ENCODE measurements at places on chromosomes 3 and 15.
A peak's percentile ranks its signal among the peaks of the same experiment; 100 is the strongest.

DNA sequence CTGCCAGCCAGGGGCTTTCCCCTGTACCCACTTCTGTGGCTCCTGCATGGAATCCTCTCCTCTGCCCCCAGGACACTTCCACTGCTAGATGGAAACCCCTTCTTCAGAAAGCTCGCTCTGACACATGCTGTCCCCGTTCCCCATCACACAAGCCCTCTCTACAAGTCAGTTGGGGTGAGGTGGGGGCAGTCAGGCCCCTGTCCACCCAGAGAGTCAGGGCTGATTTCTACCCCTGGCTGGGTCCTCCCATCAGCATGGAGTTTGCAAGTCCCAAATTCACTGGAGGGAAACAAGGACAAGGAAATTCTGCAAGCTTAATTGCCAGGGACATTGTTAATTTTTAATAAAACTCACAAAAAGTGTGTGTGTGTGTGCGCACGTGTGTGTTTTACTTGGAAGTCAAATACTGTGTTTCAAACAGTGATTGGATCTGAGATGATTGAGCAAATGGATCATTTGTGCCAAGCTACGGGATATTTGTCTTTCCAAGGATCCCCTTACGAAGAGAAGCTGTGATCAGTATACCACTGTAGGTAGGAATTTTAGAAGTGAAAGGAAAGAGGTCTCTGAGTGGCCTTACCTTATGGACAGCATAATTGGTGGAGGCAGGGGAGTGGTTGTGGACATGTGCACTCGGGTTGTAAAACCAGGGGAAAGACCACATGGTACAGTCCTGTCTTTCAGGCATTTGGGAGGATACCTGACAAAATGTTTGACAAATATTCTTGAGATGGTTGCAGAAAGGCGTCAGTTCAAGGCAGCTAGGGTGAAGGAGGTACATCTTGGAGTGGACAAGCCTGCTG lies 1.5 kb upstream of the AMOTL2 start:
- DNase-seq = no peak

DNA sequence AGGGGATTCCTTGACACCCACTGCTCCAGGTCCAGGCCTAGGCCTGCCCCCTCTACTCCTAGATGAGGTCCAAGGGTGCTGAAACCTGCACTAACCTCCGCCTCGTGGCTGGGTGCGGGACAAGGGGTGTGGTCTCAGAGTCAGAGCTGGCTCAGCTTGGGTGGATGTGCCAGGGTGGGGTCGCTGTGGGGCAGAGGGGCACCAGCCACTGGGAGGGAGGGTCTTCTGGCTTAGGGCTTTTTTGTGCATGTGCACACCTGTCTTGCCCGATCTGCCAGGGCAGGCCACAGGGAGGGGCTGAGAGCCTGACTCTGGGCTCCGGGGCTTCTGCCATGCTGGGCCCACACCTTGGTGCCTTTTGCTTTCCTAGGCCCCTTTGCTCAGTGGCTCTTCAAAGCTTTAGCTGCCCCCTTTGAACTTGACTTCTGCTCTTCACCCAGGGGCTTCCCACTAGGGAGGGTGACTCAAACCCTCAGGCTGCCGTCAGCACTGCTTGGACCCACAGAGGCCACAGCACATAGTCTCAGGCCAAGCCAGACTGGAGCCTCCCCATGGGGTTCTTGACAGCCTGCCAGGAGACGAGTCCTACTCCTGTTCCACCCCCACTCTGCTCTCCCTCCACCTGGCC lies 73.0 kb downstream of the KLF13 start:
- no peak for DNase-seq

- no peak for DNase-seq
These were observed 93.6 kb downstream of the TBC1D2B start for GRCh38 chr15:77983708-77984445.

GRCh38 chr3:185151964-185152409 lies 873 bp downstream of the C3orf70 start:
- no peak for DNase-seq

GRCh38 chr15:85760531-85761371 lies 34.0 kb downstream of the KLHL25 start:
- DNase-seq = no peak

DNA sequence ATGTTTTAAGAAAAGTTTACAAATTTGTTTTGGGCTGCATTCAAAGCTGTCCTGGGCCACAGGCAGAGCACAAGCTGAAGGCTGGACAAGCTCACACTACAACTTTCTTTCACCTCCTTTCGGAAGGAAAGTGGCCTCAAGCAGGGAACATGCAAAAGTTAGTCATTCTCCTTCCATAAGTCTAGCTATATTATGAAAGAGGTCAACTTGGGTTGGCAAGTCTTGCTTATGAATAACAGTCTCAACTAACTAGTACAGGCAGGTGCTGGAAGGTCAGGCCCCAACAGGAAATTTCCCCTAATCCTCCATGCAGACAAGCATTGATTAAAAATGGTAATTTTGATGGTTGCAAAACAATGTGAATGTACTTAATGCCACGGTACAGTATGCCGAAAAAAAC lies 69.4 kb downstream of the OSBPL10 start:
- DNase-seq = no peak

DNA sequence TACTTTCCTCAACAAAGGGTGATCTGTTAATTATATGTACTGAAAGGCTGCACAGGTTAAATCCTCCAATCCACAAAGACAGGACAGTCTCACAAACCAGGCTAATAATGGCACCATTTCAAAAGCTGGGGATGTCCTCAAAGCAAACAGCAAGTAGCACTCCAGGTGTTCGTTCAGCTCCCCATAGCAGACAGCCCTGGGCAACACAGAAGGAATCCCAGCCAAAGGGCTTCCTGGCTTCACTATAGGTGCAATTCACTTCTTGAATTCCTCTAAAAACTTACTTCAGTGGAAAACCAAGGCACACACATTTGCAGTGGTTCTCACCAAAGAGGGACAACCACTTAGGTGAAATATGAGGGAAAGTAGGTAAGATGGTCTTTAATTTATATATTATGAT lies 166.7 kb downstream of the CTNNB1 start:
- DNase-seq = no peak

GRCh38 chr3:148998715-148999423 lies 7.5 kb downstream of the GYG1 start:
- no peak for DNase-seq

DNA sequence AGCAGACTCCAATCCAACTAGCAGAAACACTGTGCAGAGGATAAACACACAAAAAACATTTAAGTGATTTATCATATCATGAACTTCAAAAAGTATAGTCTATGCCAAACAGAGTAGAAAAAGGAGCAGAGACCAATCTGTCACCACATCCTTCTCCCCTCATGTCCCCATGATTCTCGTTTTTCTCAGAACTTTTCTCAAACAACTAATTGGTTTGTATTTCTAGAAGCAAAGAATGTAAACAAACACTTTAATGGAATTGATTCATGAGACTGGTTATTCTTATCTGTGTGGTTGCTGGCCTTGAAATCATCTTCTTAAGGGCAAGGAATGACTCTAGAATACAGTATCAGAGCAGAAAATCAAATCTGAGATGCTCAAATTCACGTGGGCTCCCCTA lies 294.2 kb upstream of the THBS1 start:
- no peak for DNase-seq

DNA sequence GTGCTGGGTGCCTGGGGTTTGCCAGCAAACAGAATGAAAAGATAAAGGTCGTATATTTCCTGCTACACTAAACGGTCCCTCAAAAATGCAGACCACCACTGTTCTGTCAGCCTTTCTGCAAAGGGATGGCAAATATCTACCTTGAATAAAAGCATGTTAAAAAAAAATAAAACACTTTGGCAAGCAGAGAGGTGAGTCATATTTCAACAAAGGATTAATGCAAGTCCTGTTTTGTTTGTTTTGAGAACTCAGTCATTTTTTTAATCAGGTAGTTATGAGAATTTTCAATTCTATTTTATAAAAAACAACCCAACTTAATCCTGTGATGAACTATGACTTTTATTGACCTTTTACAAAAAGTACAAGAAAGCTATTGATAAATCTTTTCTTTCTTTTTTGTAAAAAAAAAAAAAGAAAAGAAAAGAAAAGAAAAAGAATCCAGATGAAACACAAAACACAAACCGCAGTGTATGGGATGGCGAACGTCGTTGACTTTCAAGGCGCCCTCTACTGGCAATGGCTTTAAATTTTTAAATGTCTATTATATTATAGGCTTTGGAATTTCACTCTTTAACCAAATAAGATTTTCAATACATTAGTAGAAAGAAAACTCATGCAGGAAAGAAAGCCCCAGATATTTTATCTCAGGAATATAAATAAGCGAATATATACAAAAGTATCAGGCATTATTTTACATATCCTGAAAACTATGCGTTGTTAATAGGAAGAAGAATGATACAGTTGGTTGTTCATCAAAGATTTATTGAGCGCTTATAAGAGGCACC lies 87.8 kb downstream of the NCEH1 start:
- no peak for DNase-seq

DNA sequence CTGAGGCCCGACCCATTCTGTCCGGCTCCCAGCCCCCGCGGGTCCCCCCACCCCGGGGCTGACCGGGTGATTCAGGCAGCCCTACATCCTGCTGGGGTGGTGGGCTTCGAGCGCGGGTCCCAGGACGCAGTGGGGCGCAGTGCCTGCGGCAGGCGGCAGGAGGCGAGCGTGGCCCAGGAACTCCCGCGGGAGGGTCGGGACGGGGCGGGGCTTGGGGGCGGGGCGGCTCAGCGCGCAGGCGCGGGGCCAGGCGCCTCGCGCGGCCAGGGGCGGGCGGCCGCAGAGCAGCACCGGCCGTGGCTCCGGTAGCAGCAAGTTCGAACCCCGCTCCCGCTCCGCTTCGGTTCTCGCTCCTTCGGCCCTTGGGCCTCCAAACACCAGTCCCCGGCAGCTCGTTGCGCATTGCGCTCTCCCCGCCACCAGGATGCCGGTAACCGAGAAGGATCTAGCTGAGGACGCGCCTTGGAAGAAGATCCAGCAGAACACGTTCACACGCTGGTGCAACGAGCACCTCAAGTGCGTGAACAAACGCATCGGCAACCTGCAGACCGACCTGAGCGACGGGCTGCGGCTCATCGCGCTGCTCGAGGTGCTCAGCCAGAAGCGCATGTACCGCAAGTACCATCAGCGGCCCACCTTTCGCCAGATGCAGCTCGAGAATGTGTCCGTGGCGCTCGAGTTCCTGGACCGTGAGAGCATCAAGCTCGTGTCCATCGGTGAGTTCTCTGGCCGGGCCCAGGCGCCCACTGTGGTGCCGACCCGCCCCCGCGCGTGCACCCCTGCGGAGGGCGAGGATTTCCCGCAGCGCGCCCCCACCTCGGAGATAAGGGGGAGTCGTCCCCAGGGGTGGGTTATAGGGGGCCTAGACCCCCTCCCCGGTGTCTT lies at the start of gene FLNB:
TSS of gene FLNB (plus strand) at position 282 of the 885 bp plus-strand sequence. CDS start at position 425, 143 bp downstream.
- DNase-seq = peak; percentile 81

DNA sequence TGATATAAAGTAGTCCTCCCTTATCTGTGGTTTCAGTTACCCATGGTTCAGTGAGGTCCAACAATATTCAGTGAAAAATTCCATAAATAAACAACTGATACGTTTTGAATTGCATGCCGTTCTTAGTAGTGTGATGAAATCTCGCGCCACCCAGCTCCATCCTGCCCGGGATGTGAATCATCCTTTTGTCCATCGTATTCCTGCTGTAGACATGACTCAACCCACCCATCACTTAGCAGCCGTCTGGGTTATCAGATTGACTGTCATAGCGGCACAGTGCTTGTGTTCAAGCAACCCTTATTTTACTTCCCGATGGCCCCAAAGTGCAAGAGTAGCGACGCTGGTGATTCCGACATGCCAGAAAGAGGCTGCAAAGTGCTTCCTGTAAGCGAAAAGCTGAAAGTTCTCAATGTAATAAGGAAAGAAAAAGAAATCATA lies 48.0 kb upstream of the MEX3B start:
- DNase-seq = no peak

- DNase-seq = no peak
These were observed 149.0 kb downstream of the WDR76 start for GRCh38 chr15:43975770-43976169.

- DNase-seq = no peak
These were observed 114.0 kb downstream of the FOXB1 start for GRCh38 chr15:60118146-60118545.

GRCh38 chr15:62883938-62884479 lies 158.5 kb upstream of the TPM1 start:
- DNase-seq = no peak

DNA sequence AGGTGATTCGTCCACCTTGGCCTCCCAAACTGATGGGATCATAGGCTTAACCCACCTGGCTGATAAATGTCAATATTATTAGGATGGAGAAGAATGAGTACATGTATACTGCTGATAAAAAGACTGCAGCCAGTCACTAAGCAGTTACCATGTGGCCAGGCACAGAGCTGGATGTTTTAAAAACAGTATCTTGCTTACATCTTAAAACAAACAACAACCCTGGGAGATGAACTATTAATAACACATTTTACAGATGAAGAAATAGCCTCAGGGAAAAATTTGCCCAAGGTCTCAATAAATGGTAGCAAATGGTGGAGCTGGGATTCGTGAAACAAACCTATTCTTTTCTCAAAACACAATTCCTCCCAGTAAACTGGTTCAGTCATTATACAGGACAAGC lies 18.1 kb downstream of the IL17RD start:
- DNase-seq = no peak

DNA sequence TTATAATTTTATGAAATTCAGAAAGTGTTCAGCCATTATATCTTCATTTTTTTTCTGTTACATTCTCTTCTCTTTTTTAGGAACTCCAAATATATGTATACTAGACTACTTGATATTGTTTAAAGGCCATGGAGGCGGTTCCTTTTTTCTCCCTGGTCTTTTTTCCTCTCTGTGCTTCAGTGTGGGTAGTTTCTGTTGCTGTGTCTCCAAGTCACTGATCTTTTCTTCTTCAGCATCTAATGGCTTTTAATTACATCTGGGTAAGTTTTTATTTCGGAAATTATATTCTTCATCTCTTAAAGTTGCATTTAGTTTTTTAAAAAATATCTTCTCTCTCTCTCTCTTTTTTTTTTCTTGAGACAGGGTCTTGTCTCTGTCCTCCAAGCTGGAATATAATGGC lies 8.9 kb downstream of the PIGX start:
- no peak for DNase-seq

- no peak for DNase-seq
These were observed 7.0 kb downstream of the SUCLG2 start for GRCh38 chr3:67647390-67647878.

- DNase-seq = no peak
These were observed 742.0 kb upstream of the CCDC54 start for GRCh38 chr3:106635271-106635670.

- DNase-seq = no peak
These were observed 19.9 kb upstream of the TTBK2 start for GRCh38 chr15:42940527-42940926.

- no peak for DNase-seq
These were observed 15.3 kb downstream of the TNK2 start for GRCh38 chr3:195893044-195893395.

DNA sequence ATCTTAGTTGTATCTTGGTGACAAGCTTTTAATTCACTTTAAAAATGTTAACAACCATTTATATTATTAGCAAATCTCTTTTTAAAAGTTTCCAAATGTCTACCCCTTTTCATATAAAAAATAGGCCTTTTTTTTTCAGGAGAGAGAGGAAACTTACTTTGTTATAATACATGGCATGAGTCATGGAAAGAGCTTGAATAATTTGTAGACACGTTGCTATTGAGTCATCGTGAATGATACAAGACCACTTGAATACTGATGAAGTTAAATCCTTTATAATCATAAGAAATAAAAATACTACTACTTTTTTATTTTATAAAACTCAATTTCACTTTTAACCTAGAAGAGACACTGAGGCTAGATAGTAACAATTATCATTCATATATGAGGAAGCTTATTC lies 70.3 kb upstream of the BBX start:
- no peak for DNase-seq

All from lower lobe of right lung (tissue), 2 donors.